Endothelial cell (in vitro differentiated cells): ENCODE measurements at places on chromosomes 16 and 17.

DNA sequence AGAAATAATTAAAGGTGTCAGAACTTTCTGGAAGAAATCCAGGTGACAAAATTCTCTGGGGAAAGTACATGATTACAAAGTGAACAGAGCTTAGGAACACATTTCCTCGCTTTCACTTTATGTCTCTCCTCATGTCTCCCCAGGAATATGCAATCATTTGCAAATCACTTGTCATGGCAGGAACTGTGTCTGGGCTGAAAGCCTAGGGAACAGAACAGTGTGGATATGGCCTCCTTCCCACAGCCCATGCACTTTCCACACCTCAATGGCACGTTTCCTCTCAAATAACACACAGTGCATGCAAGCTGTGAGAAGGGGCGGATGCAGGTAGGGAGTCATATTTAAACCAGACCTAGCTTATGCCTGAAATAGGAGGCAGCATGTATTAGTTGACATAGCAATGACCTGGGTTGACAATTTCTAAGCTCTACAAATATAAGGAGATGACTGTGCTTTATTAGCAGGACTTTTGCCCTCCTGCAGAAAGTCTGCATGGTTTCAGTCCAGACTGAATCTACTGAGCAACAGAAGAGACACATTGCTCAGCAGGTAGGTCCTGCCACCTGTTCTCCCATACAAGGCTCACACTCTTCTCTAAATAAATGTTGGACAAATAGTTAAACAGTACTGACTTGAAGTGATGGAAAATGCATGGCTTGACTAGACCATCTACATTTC is 236.0 kb upstream of the ELAC2 start:
- no peak for DNase-seq

DNA sequence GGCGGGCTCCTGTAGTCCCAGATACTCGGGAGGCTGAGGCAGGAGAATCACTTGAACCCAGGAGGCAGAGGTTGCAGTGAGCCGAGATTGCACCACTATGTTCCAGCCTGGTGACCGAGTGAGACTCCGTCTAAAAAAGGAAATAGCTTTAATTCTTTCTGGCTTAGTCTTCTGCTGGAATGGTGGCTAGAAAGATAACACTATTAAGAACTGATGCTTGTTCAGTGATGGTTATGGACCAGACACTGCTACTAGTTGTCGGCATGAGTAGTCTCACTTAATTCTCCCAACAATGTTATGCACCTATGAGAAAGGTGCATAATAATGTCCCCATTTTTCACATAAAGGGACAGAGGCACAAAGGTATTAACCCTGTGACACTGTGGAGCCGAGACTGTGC is 188.7 kb downstream of the HS3ST3A1 start:
- no peak for DNase-seq

- DNase-seq: no peak
Measured at GRCh38 chr16:8831450-8831849, 33.8 kb downstream of the PMM2 start.

DNA sequence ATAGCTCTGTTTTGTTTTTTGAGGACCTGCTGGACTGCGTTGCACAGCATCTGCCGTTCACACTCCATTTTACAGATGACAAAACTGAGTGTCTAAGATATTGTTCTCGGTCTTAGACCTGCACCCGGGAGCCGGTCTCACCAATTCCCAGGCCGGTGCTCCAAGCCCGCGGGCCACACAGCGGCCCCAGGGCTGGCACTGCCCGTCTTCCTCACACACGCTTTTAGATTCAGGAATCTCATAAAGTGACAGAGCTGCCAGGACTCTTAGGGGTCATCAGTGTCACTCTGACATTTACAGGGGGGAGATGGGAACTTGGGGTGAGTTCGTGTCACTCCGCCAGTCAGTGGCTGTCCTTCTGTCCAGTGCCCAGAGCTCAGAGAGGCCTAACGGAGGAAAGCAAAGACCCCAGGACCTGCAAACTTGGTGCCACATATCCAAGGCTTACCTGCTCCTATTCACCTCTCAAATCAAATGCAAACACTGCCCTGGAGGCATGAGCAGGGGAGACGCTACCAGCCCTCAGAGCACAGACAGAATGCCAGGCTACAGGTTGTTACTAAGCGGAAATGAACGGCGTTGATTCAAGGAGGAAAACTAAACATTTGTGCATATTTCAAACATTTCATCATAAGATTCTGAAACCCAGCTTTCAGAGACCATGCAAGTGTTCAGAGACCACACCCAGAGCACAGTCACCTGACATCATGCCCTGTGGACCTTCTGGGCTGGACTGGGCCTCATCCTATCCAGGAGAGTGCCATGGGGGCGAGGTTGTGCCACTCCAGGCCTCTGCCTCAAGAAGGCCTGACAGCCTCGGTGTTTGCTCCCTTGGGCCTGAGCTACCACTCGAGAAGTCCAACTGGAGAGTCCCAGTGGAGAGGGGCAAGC is 29.5 kb downstream of the TNFRSF13B start:
- no peak for DNase-seq

DNA sequence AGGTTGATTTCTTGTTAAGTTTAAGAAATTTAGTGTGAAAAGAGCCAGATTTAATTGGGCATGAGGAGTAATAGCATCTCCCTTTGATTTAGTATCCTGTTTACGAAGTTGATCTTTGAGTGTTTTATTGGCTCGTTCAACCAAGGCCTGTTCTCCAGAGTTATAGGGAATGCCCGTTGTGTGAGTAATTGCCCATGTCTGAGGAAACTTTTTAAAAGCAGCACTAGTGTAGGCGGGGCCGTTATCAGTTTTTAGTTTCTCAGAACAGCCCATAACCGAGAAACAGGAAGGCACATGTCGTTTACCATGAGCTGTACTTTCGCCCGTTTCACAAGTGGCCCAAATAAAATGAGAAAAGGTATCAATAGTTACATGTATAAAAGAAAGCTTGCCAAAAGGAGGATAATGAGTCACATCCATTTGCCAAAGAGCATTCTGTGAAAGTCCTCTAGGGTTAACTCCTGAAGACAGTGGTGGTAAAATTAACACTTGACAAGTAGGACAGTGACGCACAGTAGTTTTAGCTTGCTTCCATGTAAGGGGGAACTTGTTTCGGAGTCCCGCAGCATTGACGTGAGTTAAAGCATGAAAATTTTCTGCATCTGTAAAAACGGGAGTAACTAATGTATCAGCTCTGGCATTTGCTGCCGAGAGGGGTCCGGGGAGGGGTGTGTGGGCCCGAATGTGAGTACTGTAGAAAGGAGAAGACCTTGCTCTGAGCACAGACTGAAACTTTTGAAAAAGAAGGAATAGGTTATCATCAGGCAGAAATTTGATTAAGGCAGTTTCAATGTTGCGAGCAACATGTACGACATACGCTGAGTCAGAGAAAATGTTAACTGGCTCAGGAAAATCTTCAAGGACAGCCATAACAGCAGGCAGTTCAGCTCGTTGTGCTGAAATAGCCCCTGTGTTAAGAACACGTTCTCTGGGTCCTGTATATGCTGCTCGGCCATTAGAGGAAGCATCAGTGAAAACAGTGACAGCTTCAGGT is 18.5 kb upstream of the KCTD5 start:
- no peak for DNase-seq

GRCh38 chr17:44865231-44865660 is 17.6 kb downstream of the HIGD1B start:
- DNase-seq: peak; percentile 69

DNA sequence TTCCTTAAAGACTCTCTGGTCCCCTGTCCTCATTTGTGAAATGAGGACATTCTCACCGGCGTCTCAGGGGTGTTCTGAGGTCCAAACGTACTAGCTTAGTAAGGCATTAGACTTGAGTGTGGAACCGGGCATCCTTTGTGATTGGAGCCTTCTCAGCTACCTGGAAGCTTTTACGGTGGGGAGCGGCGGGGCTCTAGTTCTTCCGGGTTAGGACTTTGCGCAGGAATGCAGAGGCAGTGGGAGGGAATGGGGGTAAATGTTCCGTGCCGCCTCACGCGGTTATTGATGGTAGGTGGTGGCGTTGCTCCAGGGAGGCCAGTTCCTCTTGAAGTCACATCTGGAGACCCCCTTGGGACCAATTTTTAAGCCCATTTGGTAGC is 113.6 kb downstream of the SNX29 start:
- DNase-seq: no peak

DNA sequence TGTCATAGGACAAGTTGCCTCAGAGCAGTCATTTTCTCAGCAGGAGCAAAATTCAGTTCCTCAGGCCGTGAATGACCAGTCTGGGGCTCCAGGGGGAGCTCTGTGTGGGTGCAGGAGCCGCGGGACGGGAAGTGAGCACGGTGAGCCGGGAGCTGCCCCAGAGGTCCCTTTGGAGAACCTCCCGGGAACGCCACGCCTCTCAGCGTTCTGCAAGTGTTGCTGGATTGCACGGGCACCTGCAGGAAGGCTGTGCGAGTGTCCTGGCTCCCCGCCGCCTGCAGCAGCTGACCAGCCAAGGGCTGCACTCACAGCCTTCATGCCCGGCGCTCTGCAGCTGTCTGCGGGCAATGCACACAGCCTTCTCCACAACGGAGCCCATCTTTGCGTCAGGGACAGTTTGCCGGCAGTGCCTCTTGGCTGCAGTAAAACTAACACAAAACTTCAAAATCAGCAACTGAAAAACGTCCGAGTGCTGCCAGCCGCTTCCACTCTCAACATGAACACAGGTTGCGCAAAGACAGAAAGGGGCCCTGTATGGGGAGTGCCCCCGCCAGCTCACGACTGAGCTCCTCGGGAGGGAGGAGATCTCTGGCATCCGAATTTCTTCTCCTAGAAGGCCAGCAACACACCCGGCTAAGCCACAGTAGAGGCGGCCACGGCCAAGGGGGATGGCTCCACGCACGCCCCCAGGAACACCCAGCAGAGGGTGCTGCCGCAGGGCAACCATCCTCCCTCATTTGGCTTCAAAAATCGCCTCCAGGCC is 16.0 kb downstream of the NDUFAF8 start:
- peak; percentile 71 for DNase-seq

DNA sequence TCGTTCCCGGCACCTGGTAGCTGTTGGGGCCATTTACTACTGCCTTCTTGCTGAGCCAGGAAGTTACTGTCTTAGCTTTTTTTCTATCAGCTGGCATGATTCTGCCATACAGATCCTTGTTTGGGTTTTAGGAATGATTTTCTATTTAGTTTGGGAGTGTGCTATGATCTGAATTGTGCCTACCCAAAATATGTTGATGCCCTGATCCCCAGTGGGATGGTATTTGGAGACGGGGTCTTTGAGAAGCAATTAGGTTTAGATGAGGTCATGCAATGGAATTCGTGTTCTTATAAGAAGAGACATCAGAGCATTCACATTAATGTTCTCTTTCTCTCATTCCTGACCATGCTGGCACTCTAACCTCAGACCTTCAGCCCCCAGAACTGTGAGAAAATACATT is 59.4 kb upstream of the HS3ST2 start:
- DNase-seq: no peak
